ENCODE measurements at places on chromosomes 13 and 19. TPM values are rescaled to one million over a fixed set of nuclear protein-coding genes. Genes with fewer than 3 reads are reported as not detected.

The MEX3D gene
- total RNA-seq, result 59.6 TPM

The ELSPBP1 gene
- not detected for total RNA-seq

GRCh38 chr13:52112591-52112990, 16.3 kb downstream of the NEK5 start:
- no peak for DNase-seq

The B3GNT3 gene
- not detected for total RNA-seq

The NCAN gene
- total RNA-seq, result not detected

The IGSF23 gene
- total RNA-seq, result not detected

DNA sequence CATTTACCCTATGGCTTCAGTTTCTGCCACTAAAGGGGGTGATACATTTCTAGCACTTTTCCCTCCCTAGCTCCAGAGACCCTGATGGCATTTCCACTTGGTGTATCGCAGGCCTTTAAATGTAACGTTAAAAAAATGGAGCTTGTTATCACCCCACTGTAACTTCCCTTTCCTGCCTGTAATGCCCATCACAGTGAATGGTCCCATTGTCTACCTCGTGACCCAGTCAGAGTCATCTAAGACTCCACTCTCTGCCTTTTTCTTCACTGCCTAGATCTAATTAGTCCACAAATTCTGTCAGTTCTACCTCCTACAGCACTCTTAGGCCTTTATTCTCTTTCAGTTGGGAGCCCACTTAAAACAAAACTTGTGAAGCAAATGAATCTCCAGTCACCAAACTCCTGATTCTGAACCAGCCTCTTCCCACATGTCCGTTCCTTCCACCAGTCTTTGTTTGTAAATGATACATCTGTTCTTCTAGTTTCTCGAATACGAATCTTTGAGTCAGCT, 64.8 kb downstream of the NHLRC3 start:
- no peak for DNase-seq

GRCh38 chr13:78192716-78193115, 274.1 kb upstream of the EDNRB start:
- DNase-seq, result no peak

DNA sequence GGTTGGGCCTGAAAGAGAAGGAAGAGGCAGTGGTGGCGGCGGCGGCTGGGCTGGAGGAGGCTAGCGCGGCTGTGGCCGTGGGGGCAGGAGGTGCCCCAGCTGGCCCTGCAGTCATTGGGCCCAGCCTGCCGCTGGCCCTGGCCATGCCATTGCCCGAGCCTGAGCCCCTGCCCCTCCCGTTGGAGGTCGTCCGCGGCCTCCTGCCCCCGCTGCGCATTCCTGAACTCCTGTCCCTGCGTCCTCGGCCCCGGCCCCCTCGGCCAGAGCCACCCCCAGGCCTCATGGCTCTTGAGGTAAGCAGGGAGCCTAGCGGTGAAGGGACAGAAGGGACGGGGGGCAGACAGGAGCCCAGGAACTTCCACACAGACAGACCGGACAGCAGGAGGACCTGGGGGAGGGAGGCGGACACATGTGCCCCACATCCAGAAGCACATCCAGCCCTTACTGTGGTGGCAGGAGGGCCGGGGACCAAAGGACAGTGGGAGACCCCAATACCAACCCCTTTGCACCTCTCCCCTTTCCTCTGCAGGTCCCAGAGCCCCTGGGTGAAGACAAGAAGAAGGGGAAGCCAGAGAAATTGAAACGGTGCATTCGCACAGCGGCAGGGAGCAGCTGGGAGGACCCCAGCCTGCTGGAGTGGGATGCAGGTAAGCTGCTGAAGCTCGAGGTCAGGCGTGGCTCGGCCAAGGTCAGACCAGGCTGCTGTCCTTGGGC, 5.0 kb downstream of the RBM42 start:
- DNase-seq, result no peak

The JOSD2 gene
- total RNA-seq, result 43.1 TPM

DNA sequence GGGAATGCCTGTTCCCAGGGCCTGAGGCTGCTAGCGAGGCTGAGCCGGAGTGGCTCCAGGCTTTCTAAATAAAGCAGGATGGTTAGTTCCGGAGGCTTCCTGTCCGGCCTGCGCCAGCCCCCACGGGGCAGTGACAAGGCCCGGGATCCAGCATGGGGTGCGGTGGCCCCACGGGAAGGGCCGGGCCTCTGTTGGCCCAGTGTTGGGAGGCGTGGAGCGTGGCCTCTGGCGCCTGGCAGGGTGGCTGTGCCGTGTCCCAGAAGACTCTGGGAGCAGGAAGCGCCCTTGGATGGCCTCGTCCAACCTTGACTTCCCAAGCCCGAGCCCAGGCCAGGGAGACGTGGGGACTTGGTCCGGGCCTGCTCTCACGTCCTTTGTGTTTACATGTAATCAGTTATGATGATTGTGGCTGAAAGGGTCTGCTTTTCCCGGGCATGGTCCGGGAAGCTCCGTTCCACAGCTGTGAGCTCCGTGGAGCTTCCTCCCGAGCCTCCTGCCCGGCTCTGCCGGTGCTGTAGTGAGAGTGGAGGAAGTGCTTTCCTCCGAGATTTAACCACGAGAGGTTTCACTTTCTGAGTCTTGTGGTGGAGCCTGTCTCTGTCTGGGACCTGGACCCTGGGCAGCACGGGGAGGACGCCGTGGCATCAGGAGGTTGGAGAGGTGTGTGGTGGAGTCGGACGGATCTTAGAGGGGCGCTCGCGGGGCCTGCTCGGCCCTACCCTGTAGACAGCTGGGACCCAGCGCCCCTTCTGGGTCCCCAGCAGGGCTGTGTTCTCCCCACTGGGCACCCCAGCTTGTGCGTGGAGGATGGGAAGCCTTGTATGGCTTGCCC, 4.6 kb downstream of the GNA11 start:
- DNase-seq, result no peak

The PTBP1 gene
- total RNA-seq, result 285 TPM

- peak; percentile 54 for DNase-seq
Observed at GRCh38 chr19:296476-297225, 5.4 kb upstream of the PLPP2 start.

The FSD1 gene
- 8.8 TPM for total RNA-seq

DNA sequence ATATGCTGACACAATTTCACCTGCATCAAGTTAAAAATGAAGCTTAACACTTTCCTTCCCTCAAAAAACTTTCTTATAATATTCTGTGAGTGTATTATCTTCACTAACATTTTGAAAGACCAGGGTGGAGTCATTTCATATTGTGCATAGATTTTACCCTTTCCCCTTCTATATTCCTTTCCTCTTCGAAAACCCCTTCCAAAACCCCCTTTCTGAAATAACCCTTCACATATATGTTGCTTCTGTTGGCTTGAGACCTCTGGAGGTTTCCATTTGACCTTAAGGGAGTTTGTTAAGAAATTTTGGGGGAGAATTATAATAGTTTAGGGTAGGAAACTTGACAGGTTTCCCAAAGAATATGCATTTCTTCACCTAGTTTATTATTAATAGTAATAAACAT, 489.6 kb upstream of the MIR17HG start:
- DNase-seq, result no peak

DNA sequence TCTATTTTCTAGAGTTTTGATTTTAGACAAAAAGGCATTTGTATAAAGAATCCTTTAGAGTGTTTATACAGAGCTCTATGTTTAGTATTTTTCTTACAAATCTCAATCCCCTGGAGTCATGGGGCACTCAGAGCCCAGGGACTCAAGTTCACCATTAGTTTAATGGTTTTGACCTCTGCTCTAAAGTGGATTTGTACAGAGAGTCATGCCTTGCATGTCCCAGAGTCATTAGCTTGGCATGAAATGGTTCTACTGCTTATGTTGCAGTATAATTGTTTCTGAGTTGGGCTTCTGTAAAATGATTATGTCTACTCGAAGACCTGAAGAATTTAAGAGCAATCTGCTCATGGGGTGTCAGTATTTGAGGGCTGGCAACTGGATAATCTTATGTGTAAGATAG, 406.2 kb downstream of the DLEU7 start:
- no peak for DNase-seq

DNA sequence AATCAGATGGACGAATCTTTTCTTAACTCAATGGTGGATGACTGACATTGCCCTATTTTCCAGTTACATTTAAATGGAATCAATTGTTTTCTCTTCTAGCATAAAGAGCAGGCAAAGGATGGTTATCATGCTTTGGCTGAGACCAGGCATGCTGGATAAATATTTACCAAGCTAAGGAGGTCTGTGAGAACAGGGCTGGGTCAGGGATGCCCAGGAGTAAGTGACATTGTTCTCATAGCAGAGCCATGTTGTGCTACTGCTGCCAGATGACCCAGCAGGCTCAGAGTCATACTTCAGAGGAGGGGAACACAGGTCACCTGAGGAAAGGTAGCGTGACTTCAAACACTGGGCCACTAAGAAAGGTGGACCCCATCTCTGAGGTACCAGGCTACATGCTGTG, 116.0 kb upstream of the RNF113B start:
- no peak for DNase-seq

GRCh38 chr19:15439078-15439799, 10.5 kb downstream of the WIZ start:
- no peak for DNase-seq

DNA sequence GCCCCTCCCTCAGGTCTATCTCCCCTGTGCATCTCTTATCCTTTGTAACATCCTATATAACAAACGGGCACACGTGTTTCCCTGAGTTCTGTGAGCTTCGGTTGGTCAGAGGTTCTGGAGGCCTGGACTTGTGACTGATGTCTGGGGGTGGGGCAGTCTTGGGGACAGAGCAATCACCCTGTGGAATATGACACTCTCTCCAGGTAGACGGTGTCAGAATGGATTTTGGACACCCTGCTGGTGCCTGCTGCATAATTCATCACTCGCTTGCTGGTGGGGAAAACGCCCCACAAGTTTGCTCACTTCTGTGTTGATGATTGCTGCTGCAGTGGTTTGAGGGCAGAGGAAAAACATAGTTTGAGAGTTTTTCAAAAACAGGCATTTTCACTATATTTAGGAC, 223.2 kb downstream of the UQCRFS1 start:
- no peak for DNase-seq

The PLIN5 gene
- not detected for total RNA-seq

- no peak for DNase-seq
Observed at GRCh38 chr13:102974317-102975087, 91.7 kb downstream of the SLC10A2 start.

- DNase-seq, result no peak
Observed at GRCh38 chr13:91576590-91576989, 178.2 kb downstream of the GPC5 start.

DNA sequence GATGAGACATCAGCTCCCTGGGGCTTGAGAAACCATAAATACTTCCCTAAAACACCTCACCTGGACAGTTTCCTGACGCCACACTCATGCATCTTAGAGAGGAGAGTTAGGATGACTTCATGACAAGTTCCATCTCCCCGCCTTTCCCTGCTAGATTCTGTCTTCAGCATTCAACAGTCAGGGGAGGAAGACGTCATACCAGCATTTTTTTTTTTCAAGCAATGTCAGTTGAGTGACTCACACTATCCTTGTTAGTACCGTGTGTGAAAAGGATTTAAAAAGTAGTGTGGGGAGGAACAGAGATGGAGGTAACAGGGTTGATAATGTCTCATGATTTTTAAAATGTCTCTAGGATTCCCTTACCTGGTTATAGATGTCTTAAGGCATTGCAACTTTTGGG, at the start of gene OR7D2:
OR7D2 (plus strand) TSS at position 79 of the 400 bp plus-strand sequence. CDS start 6,803 bp downstream, outside the sequence.
- no peak for DNase-seq

DNA sequence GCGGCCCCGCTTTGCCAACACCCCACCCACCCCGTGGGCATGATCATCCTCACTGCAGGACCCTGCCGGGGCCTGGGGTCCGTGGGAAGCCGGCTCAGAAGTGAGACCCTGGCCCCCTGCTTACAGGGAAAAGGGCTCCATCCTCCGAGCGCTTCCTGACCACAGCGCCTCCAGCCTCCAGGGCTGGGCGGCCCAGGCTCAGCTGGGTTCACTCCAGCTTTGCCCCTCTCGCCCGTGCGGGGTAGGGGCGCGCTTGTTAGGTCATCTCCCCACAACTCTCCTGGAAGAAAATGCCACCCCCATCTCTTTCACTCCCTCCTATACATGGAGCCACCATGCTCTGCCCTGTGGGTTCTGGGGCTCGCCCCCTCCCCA, 6.6 kb upstream of the C1QTNF9B start:
- DNase-seq, result no peak

DNA sequence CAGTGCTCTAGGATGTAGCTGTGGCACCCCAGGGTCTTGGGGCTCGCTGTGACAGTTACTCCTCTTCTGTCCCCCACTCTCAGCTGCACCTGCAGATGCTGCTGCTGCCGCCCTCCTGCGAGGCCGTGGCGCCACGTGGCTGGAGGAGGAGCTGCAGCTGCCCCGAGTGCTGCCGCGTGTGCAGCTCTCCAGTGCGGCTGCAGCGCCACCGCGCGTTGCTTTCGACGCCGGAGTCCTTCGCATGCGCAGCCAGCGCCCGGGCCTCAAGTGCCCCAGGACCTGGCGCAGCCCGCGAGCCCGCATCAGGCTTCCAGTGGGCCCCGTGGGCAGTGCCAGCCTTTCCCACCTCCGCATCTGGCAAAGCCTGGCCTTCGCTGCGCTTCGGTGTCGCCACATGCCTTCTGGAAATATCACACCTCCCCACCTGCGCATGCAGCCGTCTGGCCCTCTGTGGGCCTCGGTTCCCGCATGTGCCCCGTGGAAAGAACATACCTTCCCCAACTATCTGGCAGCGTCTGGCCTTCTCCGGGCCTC, 692 bp upstream of the ZNF580 start:
- no peak for DNase-seq

DNA sequence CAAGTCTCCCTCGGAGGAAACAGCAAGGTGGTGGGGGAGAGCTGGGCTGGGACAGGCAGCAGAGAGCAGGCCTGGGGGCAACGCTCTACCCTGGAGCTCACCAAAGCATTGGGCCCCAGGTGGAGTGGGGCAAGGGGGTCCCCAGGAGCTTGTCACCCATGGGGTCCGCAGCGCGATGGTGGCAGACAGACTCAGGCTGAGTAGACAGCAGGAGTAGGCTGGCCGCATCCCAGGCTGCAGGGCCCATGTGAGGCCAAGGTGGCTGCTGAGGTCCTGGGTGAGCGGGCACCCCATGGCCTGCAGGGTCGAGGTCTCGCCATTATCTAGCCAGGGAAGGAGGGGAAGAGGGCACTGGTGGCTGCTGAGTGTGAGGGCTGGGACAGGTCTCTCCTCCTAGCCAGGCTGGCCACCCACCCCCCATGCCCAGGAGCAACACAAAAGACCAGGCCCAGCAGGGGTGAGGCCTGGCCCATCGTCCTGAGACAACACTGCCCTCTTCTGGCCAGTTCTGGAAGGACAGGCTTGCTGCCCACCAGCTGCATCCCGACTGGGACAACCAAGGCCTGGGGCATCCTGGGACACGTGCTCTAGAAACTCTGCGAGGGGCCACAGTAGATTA, 33.1 kb downstream of the CEBPG start:
- peak; percentile 88 for DNase-seq

The ZNF541 gene
- total RNA-seq, result not detected

The CEACAM7 gene
- total RNA-seq, result not detected

GRCh38 chr19:39104186-39104596, 20.0 kb downstream of the ACP7 start:
- no peak for DNase-seq
